ENCODE measurements at places on chromosomes 3 and 15.

DNA sequence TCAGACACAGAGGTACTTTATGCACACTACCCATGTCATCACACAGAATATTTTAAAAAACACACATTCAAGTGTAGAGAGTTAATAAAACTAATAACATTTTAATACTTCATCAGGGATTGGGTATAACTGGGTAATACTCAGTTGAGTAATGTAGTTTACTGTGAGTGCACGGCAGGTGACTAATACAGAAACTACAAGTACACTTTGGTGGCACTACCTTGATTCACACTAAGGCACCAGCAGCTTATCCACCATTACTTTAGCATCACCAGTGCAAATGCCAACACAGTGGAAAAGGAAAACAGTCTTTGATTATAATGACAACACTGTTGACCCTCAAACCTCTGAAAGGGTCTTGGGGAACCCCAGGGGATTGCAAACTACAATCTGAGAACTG lies 33.6 kb downstream of the ZNF280D start:
- no peak for ATAC-seq

GRCh38 chr15:50077176-50077575 lies 41.9 kb downstream of the ATP8B4 start:
- ATAC-seq = no peak

- ATAC-seq = no peak
These were observed 43.2 kb upstream of the ACKR4 start for GRCh38 chr3:132553826-132554225.

GRCh38 chr15:64762546-64762945 lies 12.8 kb downstream of the RBPMS2 start:
- ATAC-seq = no peak

GRCh38 chr3:126340596-126340942 lies 16.6 kb downstream of the KLF15 start:
- no peak for ATAC-seq

- ATAC-seq = no peak
These were observed 67.2 kb downstream of the INO80 start for GRCh38 chr15:41048852-41049251.

GRCh38 chr3:10164546-10165393 lies at the start of gene IRAK2:
Gene IRAK2, plus strand, starts transcription at chr3:10164919. Its CDS starts 36 bp downstream, at chr3:10164955.
- peak; percentile 91 for ATAC-seq

GRCh38 chr15:49986326-49986725 lies 132.7 kb downstream of the ATP8B4 start:
- no peak for ATAC-seq

DNA sequence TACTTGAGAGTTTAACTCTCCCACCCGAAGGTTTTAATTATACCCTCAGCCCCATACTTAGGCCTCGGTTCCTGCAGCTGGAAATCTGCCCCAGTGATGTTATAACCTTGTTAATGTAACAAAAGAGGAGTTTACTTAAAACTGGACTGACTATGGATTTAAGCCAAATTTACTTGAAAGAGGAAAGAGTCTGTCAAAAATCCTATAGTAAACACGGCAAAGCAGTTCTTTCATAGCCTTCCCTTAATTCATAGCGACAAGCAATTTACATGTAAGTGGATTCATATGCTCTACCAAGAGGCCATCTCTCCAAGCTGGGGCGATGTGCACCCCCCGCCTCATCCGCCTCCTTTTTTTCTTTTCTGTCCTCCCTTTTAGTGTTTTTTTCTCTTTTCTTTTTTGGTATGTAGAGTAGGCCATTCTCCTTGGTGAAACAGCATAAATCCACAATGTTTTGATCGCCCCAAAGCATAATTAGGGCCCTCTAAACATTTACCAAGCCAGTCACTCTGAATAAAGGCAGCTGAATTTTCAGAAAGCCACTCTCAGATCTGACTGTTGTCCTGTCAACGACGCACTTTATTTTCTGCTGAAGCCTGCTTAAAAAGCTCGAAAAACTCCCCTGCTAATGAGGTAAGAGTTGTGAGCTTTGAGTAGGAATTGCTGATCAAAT lies 373.1 kb upstream of the WNT5A start:
- no peak for ATAC-seq

DNA sequence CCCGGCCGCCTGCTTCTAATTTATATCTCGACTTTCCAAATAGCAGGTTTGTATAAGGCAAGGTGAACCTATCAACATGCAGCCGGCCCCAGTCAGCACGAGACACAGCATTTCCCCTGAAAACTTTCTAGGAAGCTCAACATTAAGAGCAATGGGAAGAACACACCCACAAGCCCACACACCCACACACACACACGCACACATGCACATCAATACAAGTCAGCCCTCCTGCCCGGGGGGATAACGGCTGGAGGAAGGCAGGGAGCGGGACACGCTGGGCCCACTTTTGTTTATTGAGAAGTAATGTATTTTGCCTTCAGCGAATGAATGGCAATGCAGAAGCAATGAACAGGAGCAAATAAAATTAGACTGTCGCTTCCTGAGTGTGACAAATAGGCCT lies 83.5 kb downstream of the PCSK6 start:
- ATAC-seq = no peak

GRCh38 chr3:129575997-129576384 lies 30.5 kb downstream of the PLXND1 start:
- no peak for ATAC-seq

DNA sequence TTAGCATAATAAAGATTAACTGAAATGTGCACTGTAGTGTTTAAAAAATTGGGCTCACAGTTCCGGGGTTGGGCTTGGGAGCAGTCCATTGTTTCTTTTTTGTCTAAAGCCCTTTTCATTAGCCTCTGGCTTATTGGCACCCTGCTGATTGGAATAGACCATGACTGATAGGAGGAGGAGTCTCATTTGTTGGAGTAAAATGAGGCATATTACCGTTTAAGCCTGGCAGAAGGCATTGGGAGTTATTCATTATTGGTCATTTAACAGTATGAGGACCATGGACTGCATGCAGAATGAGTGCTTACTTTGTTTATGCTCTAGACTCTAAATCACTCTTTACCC lies 139.0 kb upstream of the CGNL1 start:
- ATAC-seq = no peak

- ATAC-seq = peak; percentile 82
These were observed 3.6 kb downstream of the PRSS50 start for GRCh38 chr3:46713898-46714552.

GRCh38 chr3:109888026-109888425 lies 550.7 kb upstream of the DPPA4 start:
- no peak for ATAC-seq

GRCh38 chr3:68458581-68458980 lies 473.8 kb downstream of the TAFA4 start:
- no peak for ATAC-seq

All from stimulated activated memory B cell treated with anti-CD40 and anti-IgM and Interleukin-4, amounts not matched to agents 10 μg/mL and 1 μg/mL and 100 μg/mL, for 72 hours (primary cell).